ENCODE measurements at places on chromosomes 7 and 10.

GRCh38 chr10:74671716-74672115 lies 154.7 kb upstream of the KAT6B start:
- DNase-seq: no peak

DNA sequence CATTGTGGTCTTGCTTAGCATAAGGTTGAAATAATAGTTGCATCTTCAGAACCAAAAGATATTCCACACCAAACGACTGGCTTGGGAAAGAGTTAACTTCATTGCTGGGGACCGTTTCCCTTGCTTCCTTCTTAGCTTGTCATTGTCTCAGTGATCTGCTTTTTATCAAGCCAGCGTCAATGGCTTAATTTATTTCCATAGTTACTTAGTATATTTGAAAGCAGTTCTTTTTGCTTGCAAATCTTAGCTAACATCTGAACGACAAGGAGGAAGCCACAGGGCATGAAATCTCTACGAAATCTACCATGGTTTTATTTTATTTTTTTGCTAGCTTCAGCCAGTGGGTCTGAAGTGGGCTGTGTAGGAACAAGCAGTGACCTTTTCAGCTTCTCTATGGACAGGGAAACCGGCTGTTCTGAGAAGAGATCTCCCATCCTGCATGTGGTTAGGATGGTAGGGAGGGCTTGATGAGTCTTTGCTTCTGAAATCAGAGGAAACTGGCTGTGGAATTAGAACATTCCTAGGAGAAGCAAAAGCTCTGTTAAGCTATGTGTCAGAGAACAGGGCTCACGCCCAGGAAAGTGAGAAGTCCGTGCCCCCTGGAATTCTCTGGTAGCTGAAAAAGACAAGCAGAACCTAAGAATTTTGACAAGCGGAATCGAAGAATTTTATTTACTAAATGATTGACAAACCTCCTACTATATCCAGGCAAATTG lies 8.0 kb downstream of the SLC18A2 start:
- no peak for DNase-seq

DNA sequence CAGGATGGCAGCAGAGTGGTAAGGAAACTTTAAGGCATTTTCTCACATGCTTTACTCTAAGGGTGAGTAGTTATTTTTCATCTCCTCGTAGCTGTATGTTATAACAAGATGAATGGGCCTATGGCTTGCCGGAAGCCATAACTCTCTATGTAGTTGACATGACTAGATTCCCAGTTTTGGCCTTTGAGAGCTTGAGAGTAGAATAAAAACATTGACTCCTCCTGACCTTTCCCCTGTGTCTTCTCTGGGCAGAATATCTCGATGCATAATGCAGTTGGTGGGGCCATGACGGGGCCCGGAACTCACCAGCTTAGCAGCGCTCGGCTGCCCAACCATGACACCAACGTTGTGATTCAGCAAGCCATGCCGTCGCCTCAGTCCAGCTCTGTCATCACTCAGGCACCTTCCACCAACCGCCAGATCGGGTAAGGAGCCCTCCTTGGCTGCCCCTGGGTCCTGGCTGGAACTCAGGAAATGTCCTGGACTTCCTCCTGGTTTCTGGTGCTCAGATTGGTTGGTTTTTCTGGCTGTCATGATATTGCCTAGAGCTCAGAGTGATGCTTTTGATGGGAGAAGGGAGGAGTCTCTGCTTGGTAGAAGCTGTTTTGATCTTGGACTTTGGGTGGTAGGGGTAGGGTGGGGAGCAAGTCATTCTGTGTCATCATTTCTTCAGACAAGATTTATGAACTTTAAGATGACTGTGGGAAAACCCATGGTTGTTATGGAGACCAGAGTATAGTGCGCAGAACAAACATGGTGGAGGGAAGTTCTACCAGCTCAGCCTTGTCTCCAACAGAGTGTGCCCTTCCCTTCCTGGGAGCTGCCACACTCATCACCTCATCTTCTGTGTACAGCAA lies 158.0 kb downstream of the CREB5 start:
- DNase-seq: no peak

DNA sequence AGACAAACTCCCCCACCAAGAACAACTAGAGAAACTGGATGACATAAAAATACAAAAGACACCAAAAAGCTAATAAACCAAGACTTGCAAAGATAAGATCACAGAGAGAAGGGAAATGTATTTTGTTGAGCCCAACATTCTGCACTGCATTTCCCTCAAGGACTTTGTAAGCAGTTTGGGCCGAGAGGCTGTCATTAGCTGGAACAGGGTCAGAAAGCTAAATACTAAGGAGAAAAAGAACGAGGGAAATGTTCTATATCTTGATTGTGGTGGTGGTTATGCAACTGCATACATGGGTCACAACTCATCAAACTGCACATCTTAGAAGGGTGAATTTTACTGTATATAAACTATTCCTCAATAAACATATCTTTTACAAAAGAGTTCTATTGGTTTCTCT lies 315.0 kb downstream of the IPMK start:
- DNase-seq: no peak

DNA sequence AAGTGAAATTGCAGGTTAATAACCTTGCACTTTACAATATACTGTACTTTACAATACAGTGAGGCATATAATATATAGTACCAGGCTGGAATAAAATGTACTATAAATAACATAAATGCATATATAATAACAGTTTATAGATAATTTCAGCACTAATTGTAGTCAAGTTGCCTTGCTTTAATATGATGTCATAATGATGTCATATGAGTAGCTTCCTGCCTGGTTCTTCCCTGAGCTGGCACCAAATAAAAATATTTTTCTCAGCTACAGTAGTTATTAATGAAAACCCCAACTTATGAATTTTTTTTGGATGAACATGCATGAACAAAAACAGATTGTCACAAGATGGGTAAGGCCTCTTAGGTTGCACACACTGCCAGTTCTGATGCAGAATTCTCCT lies 816.7 kb downstream of the XPNPEP1 start:
- no peak for DNase-seq
